ENCODE measurements at places on chromosomes 4 and X.

DNA sequence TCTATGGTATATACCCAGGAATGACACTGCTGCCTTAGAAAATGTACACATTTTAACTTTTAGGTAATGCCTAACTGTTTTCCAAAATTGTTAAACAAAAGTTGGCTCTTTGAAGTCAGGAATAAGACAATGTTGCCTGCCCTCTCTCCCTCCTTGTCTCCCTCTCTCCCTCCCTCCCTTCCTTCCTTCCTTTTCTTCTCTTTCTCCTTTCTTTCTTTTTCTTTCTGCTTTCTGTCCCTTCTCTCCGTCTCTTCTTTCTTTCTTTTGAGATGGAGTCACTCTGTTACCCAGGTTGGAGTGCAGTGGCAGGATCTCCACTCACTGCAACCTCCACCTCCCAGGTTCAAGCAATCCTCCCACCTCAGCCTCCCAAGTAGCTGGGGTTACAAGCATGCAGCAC lies 4.6 kb upstream of the TMA16 start:
- no peak for DNase-seq

GRCh38 chr4:172225457-172225856 lies 412.3 kb downstream of the GALNTL6 start:
- no peak for DNase-seq

DNA sequence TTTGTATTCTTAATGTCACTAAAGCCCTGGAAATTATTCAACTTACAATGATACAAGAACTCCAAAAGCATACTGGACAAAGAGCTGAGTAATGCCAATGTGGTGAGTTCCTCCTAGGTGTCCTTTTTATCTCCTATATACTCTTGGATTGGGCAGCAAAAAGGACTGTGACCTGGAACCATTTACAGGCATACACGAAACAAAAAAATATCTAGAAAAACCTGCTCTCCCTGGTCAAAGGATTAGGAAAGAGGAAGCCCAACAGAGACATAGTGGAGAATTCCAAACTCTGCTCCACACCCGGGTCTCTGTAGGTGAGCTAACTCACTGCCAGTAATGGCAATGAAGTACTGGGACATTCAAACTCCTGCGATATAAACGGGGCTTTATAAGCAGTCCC lies 25.3 kb downstream of the SULT1B1 start:
- DNase-seq: no peak

- DNase-seq: peak; percentile 12
Measured at GRCh38 chr4:108512615-108513505, 107.5 kb upstream of the RPL34 start.

DNA sequence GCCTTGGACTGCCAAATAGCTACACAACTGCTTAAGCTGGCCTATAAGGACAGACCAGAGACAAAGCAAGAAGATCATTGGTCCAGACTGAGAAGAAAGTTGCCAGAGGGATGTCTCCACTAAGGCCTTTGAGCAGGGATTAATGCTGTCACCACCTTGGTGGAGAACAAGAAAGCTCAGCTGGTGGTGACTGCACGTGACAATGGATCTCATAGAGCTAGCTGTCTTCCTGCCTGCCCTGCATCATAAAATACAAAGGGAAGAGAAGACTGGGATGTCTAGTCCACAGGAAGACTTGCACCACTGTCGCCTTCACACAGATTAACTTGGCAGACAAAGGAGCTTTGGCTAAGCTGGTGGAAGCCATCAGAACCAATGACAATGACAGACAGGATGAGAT lies 40.5 kb upstream of the FAM120C start:
- DNase-seq: no peak

DNA sequence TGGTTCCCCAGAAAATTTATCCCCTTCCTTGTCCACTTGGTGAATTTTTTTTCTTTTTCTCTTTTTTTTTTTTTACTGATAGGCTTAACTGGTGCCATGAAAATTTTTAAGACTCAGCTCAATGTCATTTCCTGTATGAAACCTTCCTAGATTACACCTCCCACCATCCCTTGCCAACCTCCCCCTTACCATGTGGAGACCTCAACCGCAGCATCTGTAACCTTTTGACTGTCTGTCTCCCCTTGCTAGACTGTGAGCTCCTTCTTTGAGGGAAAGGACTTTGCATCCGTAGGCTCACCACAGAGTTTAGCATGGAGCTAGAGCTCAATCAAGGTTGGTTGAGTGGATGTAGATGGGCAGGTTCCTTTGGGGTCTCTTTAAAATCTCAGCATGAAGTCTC lies 5.2 kb upstream of the PGRMC1 start:
- no peak for DNase-seq

DNA sequence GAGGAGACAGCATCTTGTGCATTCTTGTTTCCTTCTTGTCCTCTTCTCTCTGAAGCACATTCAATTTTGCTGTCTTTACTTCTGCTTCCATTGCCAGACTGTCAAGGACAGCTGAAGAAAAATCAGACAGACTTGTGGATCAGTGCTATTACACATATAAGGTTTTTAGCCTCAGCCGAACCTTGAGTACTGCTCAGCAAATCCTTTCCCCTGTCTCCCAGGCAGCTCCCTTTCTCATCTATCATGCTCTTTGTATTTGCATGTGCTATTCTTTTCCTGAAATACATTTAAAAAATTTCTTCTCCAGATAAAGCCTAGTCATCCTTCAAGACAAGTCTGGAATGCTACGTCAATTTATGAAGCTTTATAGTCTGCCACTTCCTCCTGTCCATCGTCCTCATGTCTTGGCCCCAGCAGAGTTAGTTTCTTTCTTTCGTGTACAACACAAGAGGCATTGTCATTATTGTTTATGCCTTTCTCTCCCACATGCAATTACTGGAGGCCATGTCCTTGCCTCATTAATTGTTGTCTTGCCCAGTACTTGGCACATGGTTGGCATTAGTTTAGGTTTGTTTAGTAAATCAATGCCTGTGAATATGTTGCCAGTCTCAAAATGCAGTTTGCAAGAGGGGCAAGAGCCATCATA lies 45.1 kb downstream of the ADGRL3 start:
- no peak for DNase-seq

GRCh38 chr4:123479944-123480343 lies 83.3 kb downstream of the SPRY1 start:
- no peak for DNase-seq

DNA sequence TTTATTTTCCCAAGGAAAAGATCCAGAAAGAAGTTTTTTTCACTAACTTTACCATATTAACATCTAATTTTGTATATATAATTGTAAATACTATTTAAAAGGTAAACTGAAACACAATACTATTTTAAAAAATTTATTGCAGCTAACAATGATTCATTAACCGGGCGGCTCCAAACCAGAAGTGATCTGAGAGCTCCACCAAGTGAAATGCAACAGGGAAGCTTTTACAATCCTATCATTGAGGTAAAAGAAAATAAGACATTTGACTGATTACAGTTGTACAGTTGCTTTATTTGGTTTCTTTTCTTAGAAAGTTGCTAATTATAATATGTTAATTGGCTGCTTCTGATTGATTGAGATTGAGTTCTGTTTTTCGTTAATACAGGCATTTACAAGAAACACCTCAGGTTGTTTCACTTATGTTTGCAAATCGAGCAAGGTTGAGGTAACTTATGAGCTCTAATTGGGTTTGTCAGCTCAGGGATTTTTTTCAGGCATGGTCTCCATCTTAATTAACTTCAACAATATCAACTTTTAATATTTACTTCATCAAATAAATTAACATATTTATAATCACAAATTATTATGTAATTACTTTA lies 220.2 kb upstream of the UGT8 start:
- no peak for DNase-seq

- DNase-seq: no peak
Measured at GRCh38 chr4:159770969-159771368, 668.1 kb downstream of the RAPGEF2 start.

DNA sequence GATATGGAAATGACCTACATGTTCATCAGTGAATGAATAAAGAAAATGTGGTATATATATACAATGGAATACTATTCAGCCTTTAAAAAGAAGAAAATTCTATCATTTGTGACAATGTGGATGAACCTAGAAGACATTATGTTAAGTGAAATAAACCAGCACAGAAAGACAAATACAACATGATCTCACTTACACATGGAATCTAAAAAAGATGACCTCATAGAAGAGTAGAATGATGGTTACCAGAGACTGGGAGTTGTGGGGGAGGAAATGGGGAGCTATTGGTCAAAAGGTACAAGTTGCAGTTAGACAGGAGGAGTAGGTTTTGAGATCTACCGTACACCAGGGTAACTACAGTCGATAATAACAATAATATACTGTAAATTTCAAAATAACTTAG lies 51.5 kb downstream of the WNK3 start:
- DNase-seq: no peak

- no peak for DNase-seq
Measured at GRCh38 chr4:145730026-145730425, 50.1 kb downstream of the C4orf51 start.

GRCh38 chr4:26410385-26411293 lies 79.6 kb downstream of the CCKAR start:
- DNase-seq: no peak

DNA sequence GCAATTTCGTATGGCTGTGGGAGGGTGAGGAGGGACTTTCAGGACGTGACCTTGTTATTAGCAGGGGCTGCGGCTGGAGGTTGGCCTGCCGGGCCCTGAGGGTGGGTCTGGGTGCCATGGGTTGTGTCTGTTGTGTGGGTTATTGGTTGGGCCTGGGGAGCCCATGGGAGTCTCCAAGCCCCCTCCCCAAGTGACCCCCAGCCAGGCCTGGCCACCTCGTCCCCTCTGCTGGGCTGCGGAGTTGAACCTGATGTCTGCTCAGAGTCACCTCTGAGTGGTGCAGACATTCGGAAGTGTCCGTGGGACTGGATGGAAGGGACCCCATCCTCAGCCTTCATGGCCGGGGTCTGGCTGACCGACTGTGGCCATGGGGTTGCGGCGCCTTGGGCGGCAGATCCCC lies 67.7 kb downstream of the TRMT44 start:
- no peak for DNase-seq

GRCh38 chr4:3021127-3021526 lies 53.2 kb downstream of the HTT-AS start:
- no peak for DNase-seq

DNA sequence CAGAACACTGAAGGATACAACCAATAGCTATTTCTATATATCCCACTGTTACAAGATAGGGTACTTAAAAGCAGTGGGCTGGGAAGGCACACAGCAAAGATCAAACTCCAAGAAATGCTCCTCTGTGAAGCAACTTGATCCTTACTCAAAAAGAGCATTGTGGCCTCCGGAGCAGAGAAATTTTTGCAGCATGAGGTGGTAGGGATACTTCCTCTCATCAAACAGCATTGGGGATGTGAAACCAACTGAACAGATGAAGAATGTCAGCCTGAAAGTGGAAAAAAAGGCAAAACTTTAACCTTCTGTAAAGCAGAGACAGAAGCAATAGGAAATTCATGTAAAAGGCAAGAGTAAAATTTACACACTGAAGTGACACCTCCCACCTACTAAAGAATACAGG lies 92.2 kb downstream of the HUWE1 start:
- DNase-seq: no peak

DNA sequence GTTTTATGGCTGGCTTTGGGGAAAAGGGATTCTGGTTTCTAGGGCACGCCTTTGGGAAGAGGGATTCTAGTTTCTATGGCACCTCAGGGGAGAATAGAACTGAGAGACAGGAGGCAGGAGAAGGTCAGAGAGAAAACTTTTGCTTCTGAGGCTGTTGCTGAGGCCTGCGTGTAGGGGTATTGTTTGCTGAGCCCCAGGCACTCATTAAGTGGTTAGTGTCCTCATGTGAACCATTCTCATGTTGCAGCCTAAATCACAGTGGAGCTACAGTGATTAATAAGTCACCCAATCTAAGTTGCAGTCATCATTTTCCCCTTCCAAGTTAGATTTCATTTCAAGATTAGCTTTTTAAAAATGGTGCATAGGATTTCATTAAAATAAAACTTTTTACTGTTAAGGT lies 29.0 kb downstream of the VCX3A start:
- no peak for DNase-seq

DNA sequence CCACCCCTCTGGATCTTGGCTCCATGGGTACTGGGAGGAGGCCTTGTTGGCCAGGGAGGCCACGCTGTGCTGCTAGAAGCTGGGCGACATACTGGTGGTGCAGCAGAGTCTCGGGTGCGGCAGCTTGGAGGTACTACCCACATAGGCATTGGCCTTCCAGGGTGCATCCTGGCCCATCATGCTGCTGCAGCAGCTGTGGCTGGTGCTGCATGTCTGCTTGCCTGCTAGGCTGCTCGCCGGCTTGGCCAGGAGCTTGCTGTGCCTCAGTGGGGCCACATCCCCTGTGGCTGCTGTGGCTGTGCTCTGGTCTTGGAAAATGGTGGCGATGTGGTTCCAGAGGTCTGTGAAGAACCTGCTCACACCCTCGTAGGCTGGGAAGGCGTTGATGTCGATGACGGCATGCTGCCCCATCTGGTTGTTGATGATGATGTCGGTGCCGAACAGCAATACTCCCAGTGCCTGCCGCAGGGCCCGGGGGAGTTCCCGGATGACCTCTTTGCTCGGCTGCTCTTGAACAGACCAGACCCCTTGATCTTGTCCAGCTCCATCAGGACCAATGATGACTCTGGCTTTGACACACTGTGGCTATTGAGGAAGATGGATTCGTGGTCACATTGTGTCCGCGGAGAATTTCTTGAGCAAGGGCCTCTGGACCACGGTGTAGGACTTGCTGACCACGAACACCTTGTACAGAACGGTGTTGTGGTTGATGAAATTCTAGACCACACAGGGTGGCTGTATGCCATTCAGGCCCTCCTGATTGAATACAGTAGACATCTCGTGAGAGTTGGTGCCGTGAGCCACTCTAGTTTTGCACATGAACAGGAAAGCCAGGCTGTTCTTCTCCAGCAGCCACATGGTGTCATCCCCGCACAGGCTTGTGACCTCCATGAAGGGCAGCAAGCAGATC lies 11.8 kb downstream of the RBM10 start:
- DNase-seq: no peak

DNA sequence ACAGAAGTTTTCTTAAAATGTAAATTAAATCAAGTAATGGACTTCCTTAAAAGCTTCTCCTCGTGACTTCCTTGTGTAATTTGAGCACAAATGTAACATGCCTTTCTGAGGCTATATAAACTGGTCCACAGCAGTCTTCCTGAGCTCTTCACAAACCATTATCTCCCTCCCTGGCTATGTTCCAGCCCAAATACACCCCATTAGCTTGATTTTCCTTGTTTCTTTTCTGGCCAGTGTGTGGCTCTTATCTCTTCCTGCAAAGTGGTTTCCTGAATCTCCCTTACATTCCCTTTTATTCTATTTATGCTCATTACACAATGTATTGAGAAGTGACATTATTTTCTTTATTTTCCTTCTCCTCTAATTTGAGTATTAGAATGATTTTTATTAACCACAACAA lies 1085.3 kb upstream of the PCDH10 start:
- no peak for DNase-seq

GRCh38 chrX:45750639-45751038 lies 550.0 kb upstream of the DIPK2B start:
- DNase-seq: no peak

DNA sequence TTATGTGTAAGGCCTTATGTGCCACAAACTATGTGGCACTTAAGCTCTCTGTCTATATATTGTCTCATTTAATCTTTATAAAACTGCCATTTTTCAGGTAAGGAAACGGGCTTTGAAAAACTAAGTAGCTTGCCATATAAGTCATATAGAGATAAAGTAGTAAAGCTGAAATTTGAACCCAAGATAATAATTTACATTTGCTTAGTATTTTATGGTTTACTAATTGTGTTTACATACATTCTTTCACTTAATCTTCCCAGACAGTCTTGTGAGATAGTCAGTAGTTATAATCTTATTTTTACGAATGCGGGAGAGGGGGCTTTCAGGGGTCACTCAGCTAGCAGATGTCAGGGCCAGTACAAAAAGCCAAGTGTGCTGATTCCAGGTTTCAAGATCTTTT lies 13.9 kb upstream of the CCNG2 start:
- no peak for DNase-seq

Measured in stimulated activated CD4-positive, alpha-beta T cell treated with anti-CD3 and anti-CD28 coated beads, Interleukin-2, amount 100 ng/mL, for 48 hours (primary cell).